CD4-positive, alpha-beta T cell treated with Interleukin-17A for 4 hours (primary cell): ENCODE measurements at places on chromosomes 12 and 14.
A peak's percentile ranks its signal among the peaks of the same experiment; 100 is the strongest.

- DNase-seq, result no peak
Measured at GRCh38 chr14:102007916-102008418, 43.6 kb downstream of the DYNC1H1 start.

- no peak for DNase-seq
Measured at GRCh38 chr14:60278350-60278749, 29.3 kb downstream of the PPM1A start.

DNA sequence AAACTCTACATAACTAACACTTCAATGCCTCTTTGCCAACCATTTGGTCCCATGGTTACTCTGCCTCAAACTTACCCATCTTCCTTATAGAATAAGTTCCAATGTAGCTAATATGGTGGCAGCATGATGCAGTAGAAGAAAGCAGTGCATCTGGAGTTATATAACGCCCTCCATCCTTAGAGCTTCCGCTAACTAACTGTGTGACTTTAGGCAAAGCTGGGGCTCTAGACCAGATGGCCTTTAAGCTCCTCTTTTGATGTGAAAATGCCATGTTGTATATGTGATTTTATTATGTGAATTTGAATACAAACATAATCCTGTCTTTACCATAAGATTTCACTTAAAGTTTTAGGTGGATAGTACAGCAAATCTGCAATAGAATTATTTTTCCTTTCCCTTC, 6.1 kb downstream of the ABCD2 start:
- DNase-seq, result no peak

- DNase-seq, result peak; percentile 20
Measured at GRCh38 chr14:22519877-22520685, 68.9 kb downstream of the DAD1 start.

DNA sequence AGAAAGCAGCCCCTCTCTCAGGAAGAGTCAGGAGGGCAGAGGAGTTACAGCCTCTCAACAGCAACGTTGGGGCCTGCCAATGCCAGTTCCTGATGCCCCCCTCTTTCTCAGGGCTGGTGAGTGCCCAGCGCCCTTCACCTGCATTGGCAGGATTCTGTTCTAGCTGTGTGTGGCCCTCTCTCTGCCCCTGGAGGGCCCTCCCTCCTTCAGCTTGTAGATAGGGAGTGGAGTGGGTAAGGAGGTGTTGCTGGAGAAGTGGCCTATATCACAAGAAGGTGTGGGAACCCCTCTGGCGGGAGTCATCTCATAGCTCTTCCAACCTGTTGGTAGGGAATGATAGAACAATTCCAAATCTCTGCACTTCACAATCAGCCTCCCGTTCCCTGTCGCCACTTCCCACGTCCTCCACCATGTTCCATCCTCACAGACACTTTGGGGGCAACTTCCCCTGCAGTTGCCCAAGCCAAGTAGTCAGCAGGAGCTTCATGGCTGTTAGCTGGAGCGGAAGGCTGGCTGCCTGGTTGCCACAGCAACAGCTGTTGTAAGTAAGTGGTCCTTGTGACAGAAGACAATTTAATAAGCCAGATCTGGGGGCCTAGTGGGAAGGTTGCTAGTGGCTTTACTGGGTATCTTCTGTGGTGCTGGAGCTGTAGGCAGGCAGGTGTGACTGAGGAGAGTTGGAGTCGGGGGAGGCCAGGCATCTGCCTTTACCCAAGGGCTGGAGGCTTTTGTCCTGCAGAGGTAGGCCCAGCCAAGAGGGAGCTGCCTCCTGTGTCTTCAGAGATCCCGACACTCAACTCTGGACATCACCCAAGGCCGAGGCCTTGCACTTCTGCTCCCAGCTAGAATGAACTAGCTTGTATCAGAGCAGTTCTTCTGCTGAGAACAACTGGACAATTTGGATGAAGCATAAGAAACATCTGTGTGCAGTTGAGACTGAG, 38.4 kb downstream of the GALNT16 start:
- DNase-seq, result no peak

DNA sequence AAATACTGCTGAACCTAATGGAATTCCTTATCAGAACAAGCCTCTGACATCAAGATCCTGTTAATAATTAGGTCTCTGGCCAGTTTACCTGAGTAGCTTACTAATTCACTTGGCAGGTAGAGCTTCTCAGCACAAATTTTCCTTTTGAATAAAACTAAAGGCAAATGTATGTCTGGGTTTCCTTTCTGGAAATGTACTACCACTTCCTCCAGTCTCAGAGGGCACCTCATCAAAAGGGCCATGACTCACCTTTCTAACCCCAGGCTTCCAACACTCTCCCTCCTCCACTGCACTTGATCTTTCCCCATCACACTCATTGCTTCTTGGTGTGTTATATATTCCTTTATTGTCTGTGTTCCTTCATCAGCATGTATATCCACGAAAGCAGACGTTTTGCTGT, 90.5 kb downstream of the SLC2A13 start:
- peak; percentile 21 for DNase-seq

- no peak for DNase-seq
Measured at GRCh38 chr12:38895446-38895845, 9.9 kb downstream of the CPNE8 start.

- peak; percentile 4 for DNase-seq
Measured at GRCh38 chr14:75487155-75487671, 35.1 kb upstream of the BATF start.

GRCh38 chr12:113980537-113981337, 14.6 kb upstream of the RBM19 start:
- DNase-seq, result peak; percentile 37

DNA sequence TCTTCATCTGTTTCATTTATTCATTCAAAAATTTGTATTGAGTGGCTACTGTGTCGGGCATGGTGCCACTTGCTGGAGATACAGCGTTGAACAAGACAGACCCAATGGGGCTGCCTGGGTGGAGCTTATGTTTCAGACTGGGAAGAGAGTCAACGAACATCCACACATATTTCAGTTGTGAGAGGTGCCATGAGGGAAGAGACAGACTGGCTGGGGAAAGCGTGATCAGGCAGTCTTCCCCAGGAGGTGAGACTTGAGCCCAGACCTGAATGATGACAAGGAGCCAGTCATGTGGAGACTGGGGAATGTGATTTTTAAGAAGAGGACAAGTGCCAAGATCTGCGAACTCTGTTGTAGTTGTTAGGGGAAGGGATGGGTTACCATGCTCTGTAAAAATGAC, 12.2 kb downstream of the BICD1 start:
- DNase-seq, result no peak

- DNase-seq, result no peak
Measured at GRCh38 chr12:62802984-62803383, 132.0 kb downstream of the PPM1H start.

DNA sequence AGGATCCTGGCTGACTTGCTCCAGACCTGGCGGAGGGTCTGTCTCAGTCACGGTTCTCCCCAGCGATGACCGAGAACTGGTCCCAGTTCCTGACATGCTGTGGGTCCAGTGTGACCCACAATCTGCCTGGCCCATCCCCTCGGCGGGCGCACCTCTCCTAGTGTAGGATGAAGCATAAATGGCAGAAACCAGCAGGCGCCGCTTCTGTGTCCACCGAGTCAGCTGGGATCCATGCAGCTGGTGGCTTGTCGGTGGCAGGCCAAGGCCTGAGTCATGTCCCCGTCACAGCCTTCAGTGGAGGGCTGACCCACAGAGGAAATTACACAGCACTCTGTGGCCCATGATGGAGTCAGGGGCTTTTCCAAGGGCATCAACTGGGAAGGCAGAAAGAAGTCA, 38.5 kb downstream of the NFKBIA start:
- DNase-seq, result no peak

DNA sequence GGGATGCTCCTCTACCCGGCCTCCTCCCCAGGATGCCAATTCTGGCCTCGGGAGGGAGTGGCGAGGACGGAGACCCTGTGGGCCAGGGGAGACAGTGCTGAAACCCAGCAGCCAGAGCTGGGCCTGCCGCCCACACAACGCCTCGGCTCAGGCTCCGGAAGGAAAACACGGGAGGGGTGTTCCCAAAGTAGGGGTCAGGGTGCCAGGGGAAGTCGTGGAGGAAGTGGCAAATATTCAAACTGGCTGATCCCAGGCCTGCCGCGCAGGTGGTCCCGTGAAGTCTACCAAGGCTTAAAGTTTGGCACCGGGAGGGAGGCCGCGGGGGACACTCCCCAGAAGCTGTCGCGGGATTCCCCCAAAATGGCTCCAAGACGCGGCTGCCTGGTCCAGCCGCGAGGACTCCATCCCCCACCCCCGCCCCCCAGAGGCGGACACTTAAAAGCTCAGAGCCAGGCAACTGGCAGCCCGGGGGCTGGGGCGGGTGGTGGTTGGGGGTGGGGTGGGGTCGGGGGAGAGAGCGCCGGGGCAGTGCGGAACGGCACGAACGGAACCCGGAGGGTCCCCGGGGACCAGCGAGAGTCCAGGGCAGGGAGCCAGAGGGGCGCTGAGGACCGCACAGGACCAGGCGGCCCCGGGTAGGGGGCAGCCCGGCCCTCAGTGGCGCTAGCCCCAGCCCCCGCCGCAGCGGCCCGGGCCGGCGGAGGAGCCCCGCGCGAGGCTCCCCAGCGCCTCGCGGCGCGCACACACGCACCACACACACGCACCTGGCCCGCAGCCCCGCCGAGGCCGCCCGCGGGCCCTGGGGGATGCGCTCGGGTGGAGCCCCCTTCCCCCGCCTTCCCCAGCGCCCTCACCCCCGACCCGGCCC, 20.0 kb downstream of the BEGAIN start:
- DNase-seq, result no peak

GRCh38 chr12:85843606-85844310, 7.5 kb upstream of the RASSF9 start:
- no peak for DNase-seq

- DNase-seq, result no peak
Measured at GRCh38 chr14:96104469-96105057, 65.4 kb downstream of the C14orf132 start.

GRCh38 chr14:104048758-104049507, 36.6 kb upstream of the ASPG start:
- DNase-seq, result no peak

DNA sequence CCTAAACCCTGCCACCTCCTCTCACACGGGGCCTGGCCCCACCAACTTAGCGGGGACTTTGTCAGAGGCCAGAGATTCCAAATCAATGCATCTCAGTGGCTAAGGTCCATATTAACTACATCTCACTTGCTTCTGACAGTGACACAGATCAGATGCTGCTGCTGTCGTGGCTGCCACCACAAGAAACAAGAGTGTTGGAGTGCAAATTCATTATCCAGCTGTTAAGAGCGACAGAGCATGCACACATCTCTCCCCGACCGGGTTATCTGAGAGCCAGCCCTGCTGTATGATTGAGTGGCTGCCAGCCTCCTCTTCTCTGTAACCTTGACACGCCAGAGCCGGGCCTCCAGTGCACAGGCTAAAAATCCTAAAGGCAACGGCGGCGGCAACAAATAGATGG, 40.2 kb downstream of the SPRING1 start:
- DNase-seq, result no peak

DNA sequence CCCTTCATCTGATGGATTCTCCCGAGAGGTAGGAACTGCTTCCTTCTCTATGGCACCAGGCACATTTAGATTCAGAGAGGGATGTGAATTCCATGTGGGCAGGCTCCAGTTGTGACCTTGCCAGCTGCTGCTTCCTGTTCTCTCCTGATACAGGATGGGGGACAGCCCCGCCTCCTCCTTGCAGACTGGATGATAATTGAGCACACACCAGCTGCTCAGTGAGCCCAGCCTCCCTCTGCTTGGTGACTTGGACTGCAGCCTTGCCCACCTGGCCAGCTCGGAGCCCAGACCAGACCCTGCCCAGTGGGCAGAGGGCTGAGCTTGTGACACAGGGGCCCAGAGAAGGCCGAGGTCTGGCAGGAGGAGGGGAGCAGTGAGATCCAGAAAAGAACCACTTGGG, 90.2 kb downstream of the CALM1 start:
- no peak for DNase-seq

- DNase-seq, result no peak
Measured at GRCh38 chr14:77086017-77086727, 11.9 kb upstream of the CIPC start.

GRCh38 chr12:51874000-51874399, 13.9 kb upstream of the ANKRD33 start:
- no peak for DNase-seq

- DNase-seq, result no peak
Measured at GRCh38 chr12:11524446-11524845, 125.0 kb upstream of the ETV6 start.

DNA sequence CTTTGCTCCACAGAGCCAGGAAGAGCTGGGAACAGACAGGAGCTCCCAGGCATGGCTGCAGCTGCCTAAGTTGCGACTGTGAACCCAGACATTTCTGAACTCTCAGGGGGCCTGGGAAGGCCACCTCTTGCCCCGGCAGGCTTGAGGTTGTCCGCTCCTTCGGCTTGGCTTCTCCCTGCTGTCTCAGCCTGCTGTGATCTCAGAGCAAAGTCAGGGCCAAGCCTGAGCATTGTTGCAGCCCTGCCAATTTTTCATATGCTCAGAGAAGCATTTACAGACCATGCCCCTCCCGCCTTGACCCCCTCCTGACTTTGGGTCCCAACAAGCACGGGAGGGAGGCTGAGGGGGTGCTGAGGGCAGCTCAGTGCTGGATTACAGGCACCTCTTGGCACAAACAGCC, 1439.1 kb upstream of the FLRT2 start:
- no peak for DNase-seq

DNA sequence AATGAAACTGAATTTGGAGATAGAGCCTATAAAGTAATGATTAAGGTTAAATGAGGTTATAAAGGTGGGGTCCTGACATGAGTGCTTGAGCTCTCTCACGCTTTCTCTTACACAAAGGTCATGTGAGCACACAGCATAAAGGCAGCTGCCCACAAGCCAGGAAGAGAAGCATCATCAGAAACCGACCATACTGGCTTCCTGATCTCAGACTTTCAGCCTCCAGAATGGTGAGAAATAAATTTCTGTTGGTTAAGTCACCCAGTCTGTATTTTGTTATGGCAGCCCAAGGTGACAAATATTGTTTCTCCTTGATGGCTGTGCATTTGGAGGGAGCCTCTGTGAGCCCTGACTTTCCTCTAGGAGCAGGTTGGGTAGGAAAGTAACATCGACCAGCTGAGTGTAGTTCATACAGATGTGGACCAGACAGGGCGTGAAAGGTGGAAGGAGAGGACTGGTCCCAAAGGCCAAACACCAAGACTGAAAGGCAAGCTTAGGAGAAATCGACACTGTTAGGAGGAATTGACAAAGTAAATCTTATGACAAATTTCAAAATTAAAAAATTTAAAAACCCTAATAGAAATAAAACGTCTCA, 97.6 kb upstream of the SLC38A2 start:
- peak; percentile 40 for DNase-seq

DNA sequence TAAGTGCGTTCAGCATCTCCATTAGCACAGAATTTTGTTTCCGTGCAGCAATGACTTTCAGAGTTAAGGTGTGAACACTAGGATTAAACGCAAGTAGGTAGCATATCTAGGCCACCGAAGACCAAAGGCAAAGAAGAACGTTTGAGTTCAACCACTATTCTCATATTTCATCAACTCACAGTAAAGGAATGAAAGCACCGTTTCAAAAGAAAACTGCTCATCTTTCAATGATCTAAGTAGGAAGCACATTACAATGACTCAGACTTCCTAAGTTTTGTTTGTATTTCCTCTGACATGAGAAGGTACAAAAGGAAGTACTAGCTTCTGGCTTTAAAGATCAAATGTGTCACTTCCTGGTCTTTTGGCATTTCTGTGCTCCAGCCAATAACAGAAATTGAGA, 57.6 kb downstream of the ACADS start:
- DNase-seq, result no peak
